ENCODE measurements at places on chromosomes 7 and 10.
A peak's percentile ranks its signal among the peaks of the same experiment; 100 is the strongest.

- no peak for DNase-seq
Observed at GRCh38 chr7:137691566-137691965, 155.2 kb downstream of the DGKI start.

GRCh38 chr7:1188720-1189294 is 28.8 kb upstream of the ZFAND2A start:
- no peak for DNase-seq

DNA sequence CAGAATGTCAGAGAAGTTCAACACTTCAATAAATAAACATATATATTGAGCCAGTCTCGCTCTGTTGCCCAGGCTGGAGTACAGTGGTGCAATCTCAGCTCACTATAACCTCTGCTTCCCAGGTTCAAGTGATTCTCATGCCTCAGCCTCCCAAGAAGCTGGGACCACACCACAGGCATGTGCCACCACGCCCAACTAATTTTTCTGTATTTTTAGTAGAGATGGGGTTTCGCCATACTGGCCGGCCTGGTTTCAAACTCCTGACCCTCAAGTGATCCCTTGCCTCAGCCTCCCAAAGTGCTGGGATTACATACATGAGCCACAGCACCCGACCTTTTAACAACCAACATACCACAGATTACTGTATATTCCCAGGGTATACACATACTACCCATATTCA is 134.2 kb downstream of the JMJD1C start:
- no peak for DNase-seq

GRCh38 chr10:28120043-28120749 is 121.3 kb upstream of the ODAD2 start:
- DNase-seq = no peak

DNA sequence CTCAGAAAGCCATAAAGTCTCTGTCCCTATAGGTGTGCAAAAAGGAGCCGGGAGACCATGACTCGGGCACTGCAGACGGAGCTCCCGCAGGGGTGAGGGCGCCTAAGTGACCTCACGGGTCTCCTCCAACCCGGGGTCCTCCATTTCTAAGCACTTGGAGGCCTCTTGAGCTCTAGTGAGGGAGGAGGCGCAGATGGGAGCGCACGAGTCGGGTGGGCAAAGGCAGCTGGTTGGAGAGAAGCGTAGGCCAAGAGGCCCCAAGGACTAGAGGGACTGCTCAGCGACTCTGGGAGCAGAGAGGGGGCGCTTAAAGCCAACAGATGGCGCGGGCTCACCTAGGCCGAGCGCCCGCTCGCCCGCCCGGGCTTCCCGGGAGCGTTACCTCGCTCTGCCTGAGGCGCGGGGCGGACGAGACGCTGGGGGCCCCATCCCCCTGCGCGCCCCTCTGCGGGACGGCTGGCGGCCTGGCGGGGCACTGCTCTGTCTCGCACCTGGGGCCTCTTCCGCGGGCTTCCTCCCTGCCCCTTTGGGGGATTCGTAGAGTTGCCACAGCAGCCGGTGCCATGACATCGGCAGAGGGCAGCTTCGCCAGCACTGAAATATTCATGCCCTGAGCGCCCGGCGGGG is 523 bp upstream of the CDH23 start:
- peak; percentile 31 for DNase-seq

- peak; percentile 46 for DNase-seq
Observed at GRCh38 chr10:89419548-89419947, 5.2 kb downstream of the IFIT5 start.

- DNase-seq = peak; percentile 50
Observed at GRCh38 chr7:75879771-75880184, 944 bp downstream of the RHBDD2 start.

GRCh38 chr7:73734619-73735527 is 3.7 kb downstream of the ABHD11 start:
- DNase-seq = peak; percentile 90

DNA sequence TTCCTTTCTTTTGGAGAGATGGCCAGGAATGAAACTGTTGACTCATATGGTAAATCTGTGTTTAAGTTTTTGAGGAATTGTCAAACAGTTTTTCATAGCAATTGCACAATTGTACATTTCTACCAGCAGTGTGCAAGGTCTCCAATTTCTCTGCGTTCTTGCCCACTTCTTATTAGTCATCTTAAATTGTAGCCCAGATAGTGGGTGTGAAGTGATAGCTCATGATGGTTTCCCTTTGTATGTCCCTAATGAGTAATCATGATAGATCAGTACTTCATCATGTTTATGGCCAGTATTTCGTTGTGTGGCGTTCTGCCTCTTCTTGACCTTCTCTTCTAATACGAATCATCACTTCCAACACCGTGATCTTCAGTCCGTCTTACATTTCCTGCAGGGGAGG is 136.3 kb downstream of the DOCK1 start:
- no peak for DNase-seq

- DNase-seq = no peak
Observed at GRCh38 chr10:36494371-36494770, 631.0 kb upstream of the ANKRD30A start.

GRCh38 chr7:1563981-1564602 is 5.7 kb downstream of the PSMG3 start:
- no peak for DNase-seq

DNA sequence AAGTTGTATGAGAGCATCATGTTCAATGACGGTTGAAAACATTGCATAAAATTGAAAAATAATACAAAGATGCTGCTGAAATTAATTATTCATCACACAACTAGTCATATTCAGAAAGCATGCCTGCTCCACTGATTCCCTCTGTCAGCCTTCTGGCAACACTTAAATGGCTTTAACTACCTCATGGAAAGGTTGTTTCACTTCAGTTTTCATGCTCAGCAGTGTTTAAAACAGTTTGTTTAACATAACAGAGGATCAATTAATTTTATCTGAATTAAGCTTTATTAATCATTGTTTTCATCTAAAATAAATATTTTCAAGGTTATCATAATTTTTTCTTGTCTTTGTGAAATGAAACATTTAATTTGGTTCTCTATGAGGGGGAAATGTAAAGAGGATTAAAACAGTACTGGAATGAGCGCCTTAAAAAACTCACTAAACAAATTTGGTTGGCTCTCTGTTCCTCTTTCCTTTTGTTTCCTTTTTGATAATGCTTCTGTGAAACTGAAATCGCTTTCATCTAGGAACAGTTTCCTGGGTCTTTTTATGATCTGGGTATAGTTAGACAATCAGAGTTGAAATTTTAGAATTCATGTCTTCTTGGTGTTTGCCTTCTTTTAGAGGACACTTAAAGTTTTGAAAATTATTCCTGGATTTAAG is 427.4 kb downstream of the SH2D4B start:
- no peak for DNase-seq
